ENCODE measurements at places on chromosomes 12 and 14.

DNA sequence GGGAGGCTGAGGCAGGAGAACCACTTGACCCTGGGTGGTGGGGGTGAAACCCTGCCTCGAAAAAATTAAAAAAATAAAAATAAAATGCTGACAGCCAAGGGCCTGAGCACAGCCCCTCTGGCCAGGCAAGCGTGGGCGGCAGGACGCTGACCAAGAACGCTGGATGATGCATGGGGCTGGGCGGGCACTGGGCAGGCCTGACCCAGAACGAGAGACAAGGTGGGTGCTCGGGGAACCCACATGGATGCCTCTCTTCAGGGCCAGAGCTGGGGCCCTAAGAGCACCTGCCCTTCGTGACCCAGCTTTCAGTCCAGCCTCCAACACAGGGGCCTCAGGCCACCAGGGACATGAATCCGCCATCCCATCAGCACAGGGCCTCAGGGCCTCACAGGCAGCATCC is 11.3 kb downstream of the GALNT9 start:
- DNase-seq, result no peak

GRCh38 chr12:123152833-123153232 is 1.9 kb upstream of the PITPNM2 start:
- DNase-seq, result no peak

GRCh38 chr14:22519877-22520685 is 68.9 kb downstream of the DAD1 start:
- DNase-seq, result no peak

DNA sequence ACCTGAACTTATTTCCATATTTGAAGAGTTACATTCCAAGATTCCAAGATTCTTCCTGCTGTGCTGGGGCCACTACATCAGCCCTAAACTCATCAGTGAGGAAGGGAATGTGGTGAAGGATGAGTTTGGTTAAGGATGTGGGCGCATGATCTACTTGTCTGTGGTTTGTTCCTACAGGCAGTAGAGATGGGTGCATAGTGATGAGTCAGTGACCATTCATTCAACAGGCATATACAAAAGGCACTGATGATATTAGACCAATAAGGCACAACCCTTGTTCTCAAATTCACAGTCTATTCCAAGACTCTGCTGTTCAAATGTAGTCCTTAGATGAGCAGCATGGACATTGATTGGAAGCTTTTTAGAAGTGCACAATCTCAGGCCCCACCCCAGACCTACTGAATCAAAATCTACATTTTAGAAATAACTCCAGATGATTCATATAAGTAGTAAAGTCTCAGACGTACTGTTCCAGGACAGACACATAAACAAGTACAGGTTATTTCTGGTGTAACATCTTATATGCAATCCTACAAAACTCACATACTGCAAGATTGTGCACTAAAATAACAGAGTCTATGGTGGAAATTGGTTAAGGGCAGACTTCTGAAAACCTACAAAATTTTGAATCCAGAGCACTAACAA is 47.7 kb upstream of the MAP3K9 start:
- DNase-seq, result no peak

DNA sequence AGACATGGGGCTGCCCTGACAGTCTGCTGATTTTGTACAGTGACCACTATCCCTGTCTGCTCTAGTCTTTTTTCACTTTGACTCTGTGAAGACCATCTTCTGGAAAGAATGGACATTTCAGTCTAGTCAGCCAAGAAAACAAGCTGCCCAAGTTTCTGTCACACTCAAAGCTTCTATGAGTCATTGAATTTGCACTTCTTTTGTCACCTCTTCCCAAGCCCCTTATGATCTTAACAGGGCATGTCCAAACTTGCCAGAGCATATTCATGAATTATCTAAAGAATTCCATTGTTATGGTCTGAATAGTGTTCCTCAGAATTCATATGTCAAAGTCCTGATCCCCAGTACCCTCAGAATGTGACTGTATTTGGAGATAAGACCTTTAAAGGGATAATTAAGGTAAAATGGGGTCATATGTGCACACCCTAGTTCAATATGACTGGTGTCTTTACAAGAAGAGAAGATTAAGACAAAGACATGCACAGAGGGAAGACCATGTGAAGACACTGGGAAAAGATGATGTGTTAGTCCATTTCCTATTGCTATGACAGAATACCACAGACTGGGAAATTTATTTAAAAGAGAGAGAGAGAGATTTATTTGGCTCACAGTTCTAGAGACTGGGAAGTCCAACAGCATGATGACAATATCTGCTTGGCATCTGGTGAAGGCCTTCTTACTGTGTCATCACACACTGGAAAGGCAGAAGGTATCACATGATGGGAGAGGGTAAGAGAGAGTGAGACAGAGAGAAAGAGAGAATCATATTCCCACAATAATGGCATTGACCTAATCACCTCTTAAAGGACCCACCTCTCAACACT is 242.6 kb downstream of the BTG1 start:
- no peak for DNase-seq

DNA sequence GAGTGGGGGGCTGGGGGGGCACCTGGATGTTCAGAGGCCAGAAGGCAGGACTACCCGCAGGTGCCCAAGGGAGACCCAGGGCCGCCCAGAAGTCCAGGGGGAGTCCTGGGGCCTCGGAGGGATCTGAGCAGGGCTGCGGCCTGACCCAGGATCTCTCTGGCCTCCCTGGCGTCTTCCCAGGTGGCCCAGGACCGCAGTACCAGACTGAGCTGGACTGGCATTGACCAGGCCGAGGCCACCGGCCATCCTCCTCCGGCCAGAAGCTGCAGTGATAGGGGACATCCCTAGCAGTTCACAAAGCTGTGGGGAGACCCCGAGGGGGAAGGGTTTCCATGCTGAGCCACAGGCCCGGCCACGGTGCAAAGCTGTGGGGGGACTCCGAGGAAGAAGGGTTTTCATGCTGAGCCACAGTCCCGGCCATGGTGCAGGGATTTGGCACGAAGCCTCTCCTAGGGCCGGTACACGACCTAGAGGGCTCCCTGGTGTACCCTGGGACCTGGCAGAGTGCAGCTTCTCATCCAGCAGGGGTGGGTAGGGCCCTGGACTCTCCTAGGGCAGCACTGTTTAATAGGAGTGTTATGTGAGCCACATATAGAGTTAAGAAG is 24.4 kb downstream of the FBRSL1 start:
- no peak for DNase-seq

All from cortex of kidney (tissue), 1 donor.